SK-MEL-5 (cell line): ENCODE measurements at places on chromosomes 7 and 10. TPM values are rescaled to one million over a fixed set of nuclear protein-coding genes. Genes with fewer than 3 reads are reported as not detected.

Gene UFSP1
- 14.2 and 14.5 TPM in 2 replicates for total RNA-seq

Gene BMPR1A
- total RNA-seq = 25.2 and 31.6 TPM in 2 replicates

GRCh38 chr7:1530946-1531262, 402 bp downstream of the MAFK start:
- no peak for DNase-seq

DNA sequence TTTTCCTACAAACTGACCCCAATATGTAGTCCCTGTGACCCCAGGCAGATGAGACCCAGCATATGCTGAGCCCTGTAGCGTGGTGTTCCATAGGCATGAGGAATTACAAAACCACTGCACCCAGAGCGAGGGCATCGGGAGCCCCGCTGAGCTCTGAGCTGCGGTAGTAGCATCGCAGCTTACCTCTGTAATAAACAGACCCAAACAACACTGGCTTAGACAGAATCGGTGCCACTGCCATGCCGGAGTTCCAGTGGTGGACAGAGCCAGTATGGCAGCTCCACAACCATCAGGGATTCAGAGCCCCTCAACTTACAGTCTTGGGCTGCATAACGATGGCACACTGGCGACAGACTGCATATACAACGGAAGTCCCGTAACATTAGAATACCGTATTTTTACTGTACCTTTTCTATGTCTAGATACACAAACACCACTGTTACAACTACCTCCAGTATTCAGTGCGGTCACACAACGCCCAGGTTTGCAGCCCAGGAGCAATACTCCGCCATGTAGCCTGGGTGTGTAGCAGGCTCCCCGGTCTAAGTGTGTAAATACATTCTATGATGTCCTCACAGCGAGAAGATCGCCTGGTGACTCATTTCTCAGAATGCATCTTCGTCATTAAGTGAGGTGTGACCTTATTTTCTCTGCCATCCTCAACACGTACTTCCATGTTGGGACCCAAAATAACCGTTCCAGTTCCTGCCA, 68.8 kb downstream of the PROSER2 start:
- DNase-seq = no peak

DNA sequence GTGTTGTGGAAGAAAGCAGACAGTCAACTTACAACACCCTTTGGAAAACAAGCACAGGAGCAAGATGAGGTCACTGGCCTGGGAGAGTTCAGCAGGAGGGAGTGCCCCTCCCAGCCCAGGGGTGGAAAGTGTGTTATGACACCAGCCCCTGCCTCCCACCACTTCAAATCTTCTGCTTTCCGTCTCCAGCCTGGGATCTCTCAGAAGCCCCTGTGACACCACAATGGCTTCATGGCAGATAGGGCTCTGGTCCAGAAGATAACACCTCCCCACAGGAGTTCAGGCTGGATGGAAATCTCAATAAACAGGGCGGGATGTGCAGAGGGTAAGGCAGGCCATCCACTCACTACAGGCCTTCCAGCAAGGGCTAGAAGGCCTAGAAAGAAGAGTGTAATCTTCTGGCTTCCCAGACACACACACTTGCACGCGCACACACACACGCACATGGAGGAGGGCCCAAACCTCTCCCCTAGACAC, 48.7 kb upstream of the ZMIZ1 start:
- DNase-seq = no peak

DNA sequence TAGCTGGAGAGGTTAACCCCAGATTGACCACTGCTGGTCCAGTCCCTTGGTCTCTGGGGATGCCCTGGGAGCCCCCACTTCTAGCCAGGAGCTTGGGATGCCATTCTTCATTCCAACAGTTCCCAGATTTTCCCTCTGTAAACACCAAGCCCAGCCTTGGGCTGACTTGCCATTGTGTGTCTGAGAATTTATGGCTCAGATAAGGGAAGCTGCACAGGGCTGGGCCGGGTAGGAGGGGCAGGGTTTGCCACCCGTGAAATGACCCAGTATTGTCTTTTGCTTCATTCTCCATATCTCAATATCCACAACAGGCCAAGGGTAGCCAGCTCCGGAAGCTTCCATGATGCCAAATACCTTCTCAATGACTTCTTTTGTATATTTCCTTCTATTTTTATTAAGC, 32.1 kb downstream of the AFAP1L2 start:
- DNase-seq = no peak
